ENCODE measurements at places on chromosomes 5 and 9. TPM values are rescaled to one million over a fixed set of nuclear protein-coding genes. Genes with fewer than 3 reads are reported as not detected.
A peak's percentile ranks its signal among the peaks of the same experiment; 100 is the strongest.

The SPINK13 gene
- total RNA-seq = not detected

The RALGPS1 gene
- 6.9 TPM for total RNA-seq

The C5orf58 gene
- not detected for total RNA-seq

The CCNO gene
- not detected for total RNA-seq

The GLRA1 gene
- total RNA-seq = not detected

The SCGB3A2 gene
- not detected for total RNA-seq

The PLPP7 gene
- 22.2 TPM for total RNA-seq

The MSX2 gene
- 0.60 TPM for total RNA-seq

The ARL14EPL gene
- 0.21 TPM for total RNA-seq

The LRRC14B gene
- total RNA-seq = not detected

- no peak for DNase-seq
These were observed 286.1 kb downstream of the ARHGAP26 start for GRCh38 chr5:143056339-143056704.

- no peak for DNase-seq
These were observed 196.2 kb downstream of the AOPEP start for GRCh38 chr9:94922691-94923107.

- no peak for DNase-seq
These were observed 208.8 kb downstream of the MELK start for GRCh38 chr9:36781533-36781932.

DNA sequence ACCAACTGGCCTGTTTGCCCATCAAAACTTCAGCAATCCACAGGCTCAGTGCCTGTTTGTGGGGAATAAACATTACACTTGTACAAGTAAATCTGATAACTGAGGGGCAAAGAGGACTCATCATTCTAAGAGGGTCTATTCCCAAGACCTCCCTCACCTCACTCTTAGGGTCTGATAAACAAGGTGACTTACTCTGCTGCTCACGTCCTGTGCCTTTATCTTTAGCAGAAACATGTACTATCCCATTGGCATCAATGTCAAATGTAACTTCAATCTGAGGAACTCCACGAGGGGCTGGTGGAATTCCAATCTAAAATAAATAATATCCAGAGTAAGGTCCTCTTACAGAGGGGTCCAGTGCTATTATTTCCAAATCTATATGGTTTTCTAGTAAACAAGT is 14.6 kb upstream of the ETF1 start:
- DNase-seq = no peak

DNA sequence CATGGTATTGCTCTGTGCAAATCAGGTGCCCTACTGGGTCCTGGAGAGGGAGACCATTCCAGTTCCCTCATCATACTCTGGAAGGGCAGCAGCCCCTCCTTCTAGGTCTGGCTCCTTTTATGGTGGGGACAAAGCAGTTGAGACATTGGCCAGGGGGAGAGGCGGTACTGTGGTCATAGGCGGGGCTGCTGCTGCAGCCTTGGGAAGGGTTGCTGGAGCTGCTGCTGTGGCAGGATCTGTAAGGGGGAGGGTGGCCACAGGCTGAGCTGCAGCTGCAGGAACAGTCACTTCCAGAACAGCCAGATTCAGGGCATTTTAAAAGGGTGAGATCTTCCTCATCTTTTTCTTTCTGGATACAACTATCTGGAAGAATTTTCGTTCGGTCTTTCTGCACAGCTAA is 233.0 kb upstream of the SGCD start:
- DNase-seq = no peak

GRCh38 chr5:139645430-139645871 is 2.7 kb upstream of the CXXC5 start:
- no peak for DNase-seq

GRCh38 chr9:104993291-104993963 is 65.5 kb upstream of the ABCA1 start:
- DNase-seq = peak; percentile 76

- no peak for DNase-seq
These were observed 72.2 kb downstream of the PRDM9 start for GRCh38 chr5:23579566-23579965.

- no peak for DNase-seq
These were observed 607.8 kb downstream of the BNC2 start for GRCh38 chr9:16262477-16263261.

DNA sequence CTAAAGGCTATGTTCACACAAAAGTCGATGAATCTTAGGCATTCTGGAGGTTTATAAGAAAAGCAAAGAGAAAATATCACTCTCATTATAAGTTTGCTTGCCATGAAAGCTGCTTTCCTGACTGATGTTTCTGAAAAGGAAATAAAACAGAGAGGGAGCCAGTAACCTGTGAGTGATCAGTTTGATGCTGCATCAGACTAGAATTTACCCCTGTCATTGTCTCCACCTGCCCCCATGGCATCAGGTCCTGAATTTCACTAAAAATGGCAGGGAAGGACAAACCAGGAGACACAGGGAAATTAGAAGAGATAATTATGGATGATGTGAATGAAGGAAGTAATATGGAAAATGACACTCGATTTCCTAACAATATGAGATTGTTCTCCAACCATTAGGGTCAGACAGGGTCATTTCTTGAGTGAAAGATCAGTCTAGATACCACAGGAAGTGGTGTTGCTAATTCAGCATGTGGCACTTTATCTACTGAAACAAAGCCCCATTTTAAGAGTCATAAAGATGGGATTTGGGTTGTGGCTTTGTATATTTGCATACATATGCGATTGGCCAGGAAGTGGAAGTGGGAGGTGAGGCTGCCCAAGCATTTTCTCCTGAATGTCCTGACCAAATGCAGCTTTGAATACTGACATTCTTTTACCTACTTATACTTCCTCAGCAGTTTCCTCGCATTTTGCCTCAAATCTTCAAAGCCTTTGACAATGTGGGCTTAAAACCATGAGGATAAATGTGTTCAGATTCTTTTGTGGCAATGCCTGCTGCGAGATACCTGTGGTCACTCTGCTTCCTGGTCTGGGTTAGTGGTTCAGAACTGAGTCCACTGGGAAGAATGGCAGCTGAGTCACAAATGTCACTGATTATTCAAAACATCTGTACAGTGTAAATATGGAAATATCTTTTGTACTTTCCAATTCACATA is 29.7 kb downstream of the MEGF10 start:
- DNase-seq = no peak

GRCh38 chr5:128587275-128587674 is 49.2 kb upstream of the FBN2 start:
- no peak for DNase-seq

DNA sequence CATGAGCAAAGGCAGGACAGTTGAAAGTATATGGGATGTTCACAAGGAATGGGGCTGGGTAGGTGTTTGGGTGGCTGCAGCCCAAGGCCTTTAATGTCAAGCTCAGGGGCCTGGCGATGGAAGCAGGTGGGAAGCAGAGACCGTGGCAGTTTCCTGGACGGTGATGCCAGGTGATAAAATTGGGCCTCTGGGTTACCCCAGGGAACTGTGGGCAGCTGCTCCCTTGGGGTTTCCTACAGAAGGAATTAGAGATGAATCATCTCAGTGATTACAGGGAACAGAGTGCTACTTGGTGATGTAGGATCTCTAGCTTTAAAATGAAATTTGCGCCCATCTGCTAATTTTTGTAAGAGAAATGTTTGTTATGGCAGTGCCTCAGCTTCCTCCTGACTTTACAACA is 39.2 kb downstream of the TSTD2 start:
- no peak for DNase-seq

DNA sequence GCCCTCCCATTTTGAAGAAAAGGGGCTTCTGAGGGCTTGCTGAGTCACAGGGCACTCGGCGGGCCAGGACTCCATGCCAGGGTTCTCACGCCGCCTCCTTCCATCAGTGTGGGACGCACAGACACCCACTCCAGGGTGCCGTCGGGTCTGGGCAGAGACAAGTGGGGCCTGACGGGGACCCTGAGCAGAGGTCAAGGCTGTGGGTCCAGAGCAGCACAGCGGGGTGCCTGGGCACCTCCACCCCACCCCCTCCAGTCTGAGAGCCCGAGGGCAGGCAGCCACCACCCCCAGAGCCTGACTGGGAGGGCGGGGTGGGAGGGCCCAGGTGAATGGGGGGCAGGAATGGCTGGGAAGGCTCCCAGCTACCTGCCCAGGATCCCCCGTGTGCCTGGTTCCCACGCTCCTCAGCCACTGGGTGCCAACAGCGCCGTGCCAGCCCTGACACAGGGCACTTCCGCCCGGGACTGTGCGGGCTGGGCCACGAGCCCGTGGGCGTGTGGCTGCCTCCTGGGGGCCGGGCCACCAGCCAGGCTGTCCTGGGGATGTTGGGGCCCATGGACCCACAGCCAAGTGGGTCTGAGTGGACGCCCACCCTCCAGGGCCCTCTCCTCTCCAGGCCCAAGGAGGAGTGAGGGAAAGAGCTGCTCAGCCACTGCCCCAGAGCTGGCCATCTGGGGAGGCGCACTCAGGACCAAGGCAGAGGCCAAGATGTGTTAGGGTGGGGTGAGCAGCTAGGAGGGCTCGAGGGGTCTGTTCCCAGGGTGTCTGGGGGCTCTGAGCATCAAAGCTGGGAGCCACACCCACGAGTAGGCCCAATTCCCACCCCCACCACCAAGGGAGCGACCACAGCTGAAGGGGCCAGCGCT is 10.1 kb upstream of the NRARP start:
- DNase-seq = no peak

- DNase-seq = no peak
These were observed 28.9 kb downstream of the PRDM6 start for GRCh38 chr5:123117989-123118388.

- DNase-seq = no peak
These were observed 51.3 kb upstream of the GRIA1 start for GRCh38 chr5:153439130-153439529.

DNA sequence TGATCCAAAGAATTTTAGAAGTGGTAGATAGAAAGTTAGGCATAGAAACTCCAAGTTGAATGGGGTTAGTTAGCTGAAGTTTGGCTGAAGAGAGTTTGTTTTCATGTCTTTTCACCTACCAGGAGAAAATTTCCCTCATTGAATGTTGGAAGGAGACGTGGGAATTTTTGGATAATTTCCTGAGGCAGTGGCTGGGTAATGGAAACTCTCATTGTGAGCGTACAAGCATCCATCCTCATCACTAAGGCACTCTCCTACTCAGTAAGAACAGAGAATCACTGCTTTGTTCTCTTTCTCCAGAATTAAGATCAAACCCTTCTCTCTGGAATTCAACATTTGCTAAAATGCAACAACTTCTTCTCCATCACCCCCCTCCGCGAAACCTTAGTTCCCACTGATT is 179.7 kb downstream of the PALM2AKAP2 start:
- no peak for DNase-seq

Data from tibial nerve (tissue), 4 donors.